Activated CD4-positive, CD25-positive, alpha-beta regulatory T cell (primary cell): ENCODE measurements at places on chromosomes 3 and 15.

GRCh38 chr3:98395101-98395500 is 4.6 kb downstream of the OR5K3 start:
- DNase-seq, result no peak

DNA sequence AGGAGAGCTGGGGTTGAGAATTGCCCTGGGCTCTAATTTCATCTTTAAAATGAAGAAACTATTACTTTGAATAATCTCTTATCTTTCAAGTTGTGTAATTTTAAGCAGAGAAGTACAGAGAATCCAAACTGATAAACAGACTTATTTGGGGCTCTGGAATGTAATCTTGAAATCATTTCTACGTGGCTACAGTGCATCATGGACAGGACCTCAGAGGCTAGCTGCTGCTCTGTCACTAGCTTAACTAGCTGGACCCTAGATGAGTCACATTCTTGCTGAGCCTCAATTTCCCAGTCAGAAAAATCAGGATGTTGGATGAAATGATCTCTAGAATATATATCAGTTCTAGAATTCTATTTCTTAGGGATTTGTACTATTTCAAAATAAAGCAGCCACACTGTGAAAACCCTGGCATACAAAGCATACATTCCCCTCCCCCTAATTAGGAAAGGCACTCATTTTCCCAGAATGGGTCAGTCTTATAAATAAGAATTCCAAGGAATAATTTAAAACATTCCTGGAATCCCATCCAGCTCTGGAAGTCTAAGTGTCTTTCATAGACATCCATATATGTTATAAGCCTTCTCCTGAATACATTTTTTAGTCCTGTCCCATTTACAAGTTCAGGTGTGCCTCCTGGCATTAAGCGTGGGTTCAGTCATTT is 47.2 kb downstream of the RASGRP1 start:
- DNase-seq, result no peak

DNA sequence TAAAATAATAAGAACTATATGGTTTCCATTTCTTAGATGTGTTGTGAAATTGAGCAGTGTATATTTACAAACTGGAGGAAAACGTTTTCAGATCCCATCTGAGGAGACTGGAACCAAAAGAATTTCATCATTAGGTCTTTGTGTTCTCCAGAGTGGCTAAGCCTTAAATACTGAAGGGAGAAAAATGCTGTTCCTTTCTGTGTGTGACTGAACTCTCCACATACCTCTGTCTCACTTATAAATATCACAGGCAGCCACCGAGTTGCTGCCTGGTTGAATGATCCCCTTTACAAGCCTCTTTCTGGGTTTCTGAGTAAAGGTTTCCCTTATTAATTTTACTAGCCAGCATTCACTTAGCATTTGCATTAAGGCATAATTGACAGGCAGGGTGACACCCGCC is 913.9 kb upstream of the NR2F2 start:
- DNase-seq, result no peak

DNA sequence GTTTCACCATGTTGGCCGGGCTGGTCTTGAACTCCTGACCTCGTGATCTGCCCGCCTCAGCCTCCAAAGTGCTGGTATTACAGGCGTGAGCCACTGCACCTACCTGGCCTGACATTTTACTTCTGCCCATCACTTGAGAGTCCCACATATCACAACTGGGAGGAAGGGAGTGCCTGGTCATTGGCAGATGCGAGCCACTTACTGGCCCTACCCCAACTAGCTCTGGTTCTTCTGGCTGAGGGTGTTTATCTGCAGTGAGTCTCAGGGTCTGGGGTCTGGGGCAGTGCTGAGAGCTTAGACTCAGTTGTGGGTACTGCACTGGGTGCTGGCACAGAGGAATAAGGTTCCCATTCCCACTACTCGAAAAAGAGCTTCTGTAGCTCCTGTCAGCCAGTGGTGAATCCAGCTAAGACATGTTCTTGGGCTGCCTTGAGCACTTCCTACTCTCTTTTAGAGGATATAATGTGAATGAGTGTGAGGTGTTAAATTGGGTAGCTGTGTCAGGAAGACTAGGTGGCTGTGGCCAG is 30.2 kb downstream of the DAG1 start:
- DNase-seq, result no peak

DNA sequence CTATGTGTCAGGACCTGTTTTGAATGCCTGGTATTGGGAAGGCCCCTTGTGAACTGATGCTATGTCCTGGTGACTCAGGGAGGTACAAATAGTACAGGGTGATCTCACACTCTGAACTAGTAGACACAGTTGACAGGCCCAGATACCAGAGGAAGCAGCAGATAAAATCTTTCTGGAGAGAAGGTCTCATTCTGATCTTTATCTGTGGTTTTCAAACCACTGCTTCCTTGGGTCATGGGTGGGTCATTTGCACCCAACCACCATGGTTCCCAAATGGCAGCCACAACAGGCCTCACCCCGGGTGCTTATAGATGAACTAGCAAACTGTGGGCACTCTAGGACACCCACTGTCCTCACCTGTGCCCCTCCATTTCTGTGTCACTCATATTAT is 43.4 kb downstream of the PXYLP1 start:
- no peak for DNase-seq

DNA sequence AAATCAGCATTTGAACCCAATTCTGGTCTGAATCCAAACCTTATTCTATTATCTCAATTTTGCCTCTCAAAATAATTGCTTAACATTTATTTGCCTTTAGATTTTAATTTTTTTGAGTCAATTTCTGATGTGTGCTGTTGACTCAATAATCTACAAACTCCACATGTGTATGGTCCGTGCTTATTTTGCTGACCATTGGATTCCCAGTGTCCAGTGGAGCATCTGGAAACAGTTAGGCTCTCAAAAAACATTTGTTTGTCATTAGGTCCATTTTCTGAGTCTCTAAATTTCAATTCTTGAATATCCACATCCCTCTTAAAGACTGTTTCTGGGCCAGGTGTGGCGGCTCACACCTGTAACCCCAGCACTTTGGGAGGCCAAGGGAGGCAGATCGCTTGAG is 19.2 kb upstream of the MYZAP start:
- no peak for DNase-seq

DNA sequence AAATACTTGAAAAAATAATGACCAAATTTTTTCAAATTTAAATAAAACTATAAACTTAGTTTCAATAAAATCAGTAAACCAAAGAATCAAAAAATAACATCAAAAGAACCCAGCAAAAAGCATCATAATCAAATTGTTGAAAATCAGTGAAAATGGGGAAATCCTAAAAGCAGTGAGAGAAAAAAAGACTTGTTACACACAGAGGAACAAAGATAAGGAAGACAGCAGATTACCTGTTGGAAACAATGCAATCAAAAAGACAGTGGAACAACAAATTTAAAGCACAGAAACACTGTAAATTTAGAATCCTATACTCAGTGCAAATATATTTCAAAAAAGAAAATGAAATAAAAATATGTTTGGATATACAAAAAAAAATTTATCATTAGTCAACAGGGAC is 156.2 kb upstream of the LMCD1 start:
- no peak for DNase-seq

GRCh38 chr3:97438131-97438530 is 326.4 kb upstream of the ARL6 start:
- DNase-seq, result no peak

GRCh38 chr15:46442184-46442583 is 807.4 kb downstream of the SQOR start:
- no peak for DNase-seq

- no peak for DNase-seq
Observed at GRCh38 chr3:179717219-179717618, 64.4 kb downstream of the USP13 start.

DNA sequence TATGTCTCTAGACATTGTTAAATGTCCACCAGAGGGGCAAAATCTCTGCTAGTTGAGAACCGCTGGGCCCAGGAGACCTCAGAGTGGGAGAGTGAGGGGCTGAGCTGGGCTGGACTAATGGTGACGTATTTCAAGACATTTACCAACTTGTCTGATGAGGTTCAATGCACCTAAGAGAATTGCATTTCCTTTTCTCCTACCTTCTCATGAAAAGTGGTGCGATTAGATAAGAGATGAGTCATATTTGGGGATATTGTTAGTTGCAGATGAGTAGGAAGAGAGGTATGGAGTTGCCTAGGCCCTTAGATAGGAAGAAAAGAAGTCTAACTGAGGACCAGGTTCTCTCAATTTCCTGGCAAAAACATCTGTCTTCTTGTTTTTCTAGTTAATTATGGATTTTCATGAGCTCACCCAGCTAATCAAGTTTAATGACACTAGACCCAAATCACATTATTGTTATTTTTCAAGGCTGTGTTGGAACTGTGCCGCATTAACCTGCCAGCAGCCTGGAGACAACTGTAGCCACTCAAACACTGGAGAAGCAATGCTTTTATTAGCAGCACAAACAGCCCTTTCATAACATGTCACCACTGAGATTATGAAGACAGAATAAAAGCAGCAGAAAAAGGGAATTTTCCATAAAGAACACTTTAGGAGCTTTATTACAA is 144.2 kb downstream of the PDCD6IP start:
- DNase-seq, result no peak

DNA sequence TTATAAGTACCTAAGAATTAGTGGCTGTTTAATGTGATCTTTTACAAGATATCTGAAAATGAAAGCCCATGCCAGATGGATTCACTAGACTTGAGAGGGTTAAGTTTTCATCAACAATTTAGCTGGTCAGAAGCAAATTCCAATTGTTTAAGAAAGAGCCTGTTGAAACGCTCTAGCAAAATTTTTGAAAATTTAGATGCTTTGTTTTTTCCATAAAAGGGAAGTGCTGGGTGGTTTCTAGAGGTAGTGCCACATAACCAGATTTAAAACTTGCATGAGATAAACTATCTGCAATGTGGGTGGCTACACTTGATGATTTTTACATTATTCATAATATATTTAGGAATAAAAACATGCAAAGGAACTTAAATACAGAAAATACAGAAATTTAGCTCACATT is 48.5 kb upstream of the SKIL start:
- no peak for DNase-seq

- no peak for DNase-seq
Observed at GRCh38 chr3:57064572-57064971, 4.1 kb downstream of the SPATA12 start.

DNA sequence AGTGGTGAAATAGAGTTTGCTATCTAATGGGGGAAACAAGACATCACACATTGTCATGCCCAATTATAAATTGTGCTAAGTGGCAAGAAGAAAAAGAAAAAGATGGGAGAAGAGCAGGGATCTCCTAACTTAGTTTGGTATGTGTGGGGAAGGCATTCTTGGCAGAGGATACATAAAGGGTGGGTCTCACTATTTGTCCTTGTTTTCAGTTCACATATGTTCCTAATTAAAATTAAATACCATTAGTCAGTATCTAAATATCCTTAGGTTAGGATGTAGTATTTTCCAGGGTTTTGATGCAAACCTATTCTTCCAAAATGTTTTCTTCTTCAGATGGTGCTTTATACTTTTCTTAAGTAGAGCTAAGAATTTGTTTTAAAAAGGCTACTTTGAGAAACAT is 173.7 kb downstream of the B3GALNT1 start:
- DNase-seq, result no peak

- no peak for DNase-seq
Observed at GRCh38 chr3:131723343-131723742, 220.6 kb upstream of the MRPL3 start.

- no peak for DNase-seq
Observed at GRCh38 chr3:122146466-122146865, 37.0 kb upstream of the CASR start.

DNA sequence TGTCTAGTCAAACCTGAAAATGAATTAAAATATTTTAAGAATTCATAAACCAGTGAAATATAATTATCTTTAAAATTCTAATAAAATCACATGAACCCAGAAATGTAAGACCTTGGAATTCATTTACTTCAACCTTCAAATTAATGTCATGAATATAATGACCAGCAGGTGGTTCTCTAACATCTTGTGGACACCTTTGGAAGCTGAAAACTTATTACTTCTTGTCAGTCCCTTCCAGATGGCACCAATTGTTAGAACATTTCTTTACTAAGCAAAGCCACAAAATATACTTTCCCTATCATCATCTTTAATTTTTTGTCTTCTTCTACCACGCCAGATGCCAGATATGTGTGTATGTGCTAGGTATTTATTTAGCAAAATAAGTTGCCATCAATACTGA is 240.0 kb downstream of the MBNL1 start:
- DNase-seq, result no peak

GRCh38 chr15:94306700-94307650 is 75.6 kb downstream of the MCTP2 start:
- no peak for DNase-seq

DNA sequence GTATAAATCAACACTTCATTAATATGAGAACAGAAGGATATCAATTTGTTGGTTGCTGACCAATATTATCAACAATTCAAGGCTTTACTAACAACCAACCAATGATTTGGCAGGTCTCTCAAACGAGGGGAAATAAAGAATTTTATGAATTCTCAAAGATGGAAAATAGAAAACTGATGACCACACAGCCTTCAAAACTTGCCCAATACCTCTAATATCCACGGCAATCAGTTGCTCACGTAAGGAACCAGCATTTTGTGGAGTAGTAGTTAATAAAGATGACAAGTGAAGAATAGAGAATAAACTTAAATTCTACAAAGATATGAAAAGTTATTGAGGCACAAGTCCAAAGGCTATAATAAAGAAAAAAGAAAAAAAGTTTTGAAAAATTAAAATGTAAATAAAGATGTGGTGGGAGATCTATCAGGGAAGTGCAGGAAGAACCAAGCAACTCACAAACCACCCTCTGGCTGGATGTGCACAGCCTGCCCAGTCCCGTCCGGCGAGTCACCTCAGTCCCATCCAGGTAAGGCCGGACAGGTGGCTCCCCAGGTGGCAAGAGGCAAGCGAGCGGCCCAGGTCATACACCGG is 808 bp downstream of the GK5 start:
- DNase-seq, result no peak

- no peak for DNase-seq
Observed at GRCh38 chr3:41991437-41991836, 29.5 kb upstream of the ULK4 start.

- no peak for DNase-seq
Observed at GRCh38 chr3:188154809-188155574, 1.0 kb downstream of the LPP start.

DNA sequence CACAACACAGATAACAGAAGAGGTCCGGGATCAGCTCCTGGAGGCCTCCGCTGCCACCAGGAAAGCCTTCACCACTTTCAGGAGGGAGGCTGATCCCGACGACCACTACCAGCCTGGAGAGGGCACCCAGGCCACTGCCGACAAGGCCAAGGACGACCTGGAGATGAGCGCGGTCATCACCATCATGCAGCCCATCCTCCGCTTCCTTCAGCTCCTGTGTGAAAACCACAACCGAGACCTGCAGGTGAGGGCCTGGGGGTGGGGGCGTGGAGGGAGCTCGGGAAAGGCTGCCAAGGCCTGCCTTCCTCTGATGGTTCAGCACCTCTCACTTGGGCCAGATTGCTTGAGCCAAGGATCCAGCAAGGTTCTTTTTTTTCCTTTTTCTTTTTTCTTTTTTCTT is 210.7 kb upstream of the BHLHE40 start:
- no peak for DNase-seq

DNA sequence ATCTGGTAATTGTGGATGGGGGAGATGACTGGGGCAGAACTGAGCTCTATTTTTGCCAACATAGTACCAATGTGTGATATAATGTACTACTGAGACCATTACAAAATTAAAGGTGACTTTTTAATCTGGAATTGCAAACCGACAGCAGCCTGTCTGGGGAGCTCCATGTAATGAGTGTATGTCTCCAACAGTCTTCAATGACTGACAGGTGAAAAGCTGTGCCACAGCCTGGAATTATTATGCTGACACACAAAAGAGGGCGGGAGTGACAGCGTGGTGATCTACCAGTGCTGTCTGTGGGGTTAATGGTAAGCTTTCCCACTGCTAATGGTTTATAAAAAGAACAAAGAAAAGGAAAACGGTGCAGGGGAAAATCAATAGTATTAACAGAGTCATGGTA is 143.4 kb downstream of the CLSTN2 start:
- DNase-seq, result no peak
